AG09309 (cell line): ENCODE measurements at places on chromosomes 2 and 18.

DNA sequence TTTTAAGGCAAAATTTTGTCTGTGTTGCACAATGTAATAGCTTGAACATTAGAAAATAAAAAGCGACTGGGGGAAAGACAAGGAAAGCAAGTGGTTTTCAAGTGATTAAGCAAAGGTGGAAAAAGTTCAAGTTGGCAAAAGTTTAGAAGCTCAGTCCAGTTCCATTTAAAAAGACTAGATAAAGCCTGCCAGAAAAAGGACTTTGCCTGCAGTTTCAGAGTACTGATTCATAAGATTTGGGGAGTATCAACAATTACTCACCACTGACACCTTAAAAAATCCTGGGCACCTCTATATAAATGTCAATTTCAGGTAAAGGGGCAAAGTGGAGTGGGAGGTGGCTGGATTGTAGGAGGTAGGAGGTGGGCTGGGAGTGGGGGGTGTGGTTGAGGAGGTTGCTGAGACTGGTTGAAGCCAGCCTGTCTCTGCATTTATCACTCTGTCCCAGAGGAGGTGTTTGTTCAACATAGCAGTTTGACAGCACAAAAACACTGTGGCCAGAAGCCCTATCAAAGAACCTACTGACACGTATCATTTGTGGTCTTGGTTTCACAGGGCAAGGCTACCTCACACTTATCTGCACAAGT, 14.6 kb downstream of the ZEB2 start:
- DNase-seq: no peak

- DNase-seq: no peak
Observed at GRCh38 chr18:79884294-79884962, 67.0 kb downstream of the SLC66A2 start.

- peak; percentile 32 for DNase-seq
Observed at GRCh38 chr18:74689251-74689650, 91.6 kb downstream of the ZNF407 start.

- no peak for DNase-seq
Observed at GRCh38 chr2:143893371-143893770, 626.5 kb downstream of the ZEB2 start.

GRCh38 chr2:154591294-154591820, 107.1 kb upstream of the KCNJ3 start:
- no peak for DNase-seq
